H54 (cell line): ENCODE measurements at places on chromosomes 2 and 18.

DNA sequence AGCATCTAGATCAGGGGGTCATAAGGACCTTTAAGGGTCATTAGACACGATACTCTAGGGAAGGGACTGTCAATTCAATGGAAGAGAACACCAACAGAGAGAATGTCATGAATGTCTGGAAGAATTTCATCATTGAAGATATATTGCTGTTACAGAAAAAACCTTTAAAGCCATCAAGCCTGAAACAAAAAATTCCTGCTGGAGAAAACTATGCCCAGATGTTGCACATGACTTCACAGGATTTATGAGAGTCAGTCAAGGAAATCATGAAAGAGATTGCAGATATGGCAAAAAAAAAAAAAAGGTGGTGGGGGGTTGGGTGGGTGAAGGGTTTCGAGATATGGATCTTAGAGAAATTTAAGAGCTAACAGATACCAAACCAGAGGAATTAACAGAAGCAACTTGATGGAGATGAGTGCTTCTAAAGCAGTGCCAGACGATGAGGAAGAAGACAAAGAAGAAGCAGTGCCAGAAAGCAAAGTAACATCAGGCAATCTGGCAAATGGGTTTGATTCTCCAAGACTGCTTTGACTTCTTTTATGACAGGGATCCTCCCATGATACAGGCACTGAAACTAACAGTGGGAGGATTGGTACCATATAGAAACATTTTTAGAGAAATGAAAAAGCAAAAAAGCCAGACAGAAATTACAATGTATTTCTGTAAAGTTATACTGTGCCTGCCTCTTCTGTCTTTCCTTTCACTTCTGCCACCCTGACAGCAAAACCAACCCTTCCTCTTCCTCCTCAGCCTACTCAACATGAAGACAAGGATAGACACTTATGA lies 28.5 kb downstream of the MAP4K3 start:
- DNase-seq: no peak

DNA sequence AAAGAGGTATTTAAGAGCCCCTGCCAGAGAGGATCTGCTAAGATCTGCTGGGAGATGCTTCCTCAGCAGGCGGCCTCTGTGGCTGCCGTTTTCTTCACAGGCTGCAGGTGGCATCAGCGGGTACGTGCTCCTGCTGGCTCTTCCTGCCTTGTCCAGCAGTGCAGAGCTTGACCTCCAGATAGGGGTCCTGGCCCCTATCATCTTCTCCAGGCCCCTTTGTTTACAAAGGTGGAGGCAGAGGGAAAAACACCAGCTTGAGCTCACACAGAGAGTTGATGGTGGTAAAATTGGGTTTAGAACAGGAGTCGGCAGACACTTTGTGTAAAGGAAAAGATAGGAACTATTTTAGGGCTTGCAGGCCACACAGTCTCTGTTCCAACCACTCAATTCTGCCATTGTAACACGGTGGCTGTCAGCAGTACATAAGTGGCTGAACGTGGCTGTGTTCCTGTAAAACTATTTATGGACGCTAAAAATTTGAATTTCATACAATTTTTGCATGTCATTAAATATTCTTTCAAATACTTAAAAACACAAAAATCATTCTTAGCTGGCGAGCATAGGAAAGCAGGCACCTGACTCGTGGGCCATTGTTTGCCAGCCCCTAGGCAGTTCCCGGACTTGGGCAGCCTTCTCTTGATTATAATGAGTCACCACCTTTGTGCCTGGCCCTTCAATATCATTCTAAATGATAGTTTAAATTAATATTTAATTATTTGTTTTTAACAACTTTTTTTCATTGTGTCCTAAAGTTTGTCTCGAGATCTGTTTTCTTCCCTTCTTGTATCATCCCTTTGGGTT lies 98.2 kb upstream of the B3GNT7 start:
- DNase-seq: peak; percentile 75

- no peak for DNase-seq
These were observed 136.5 kb upstream of the HAAO start for GRCh38 chr2:42928692-42929545.

DNA sequence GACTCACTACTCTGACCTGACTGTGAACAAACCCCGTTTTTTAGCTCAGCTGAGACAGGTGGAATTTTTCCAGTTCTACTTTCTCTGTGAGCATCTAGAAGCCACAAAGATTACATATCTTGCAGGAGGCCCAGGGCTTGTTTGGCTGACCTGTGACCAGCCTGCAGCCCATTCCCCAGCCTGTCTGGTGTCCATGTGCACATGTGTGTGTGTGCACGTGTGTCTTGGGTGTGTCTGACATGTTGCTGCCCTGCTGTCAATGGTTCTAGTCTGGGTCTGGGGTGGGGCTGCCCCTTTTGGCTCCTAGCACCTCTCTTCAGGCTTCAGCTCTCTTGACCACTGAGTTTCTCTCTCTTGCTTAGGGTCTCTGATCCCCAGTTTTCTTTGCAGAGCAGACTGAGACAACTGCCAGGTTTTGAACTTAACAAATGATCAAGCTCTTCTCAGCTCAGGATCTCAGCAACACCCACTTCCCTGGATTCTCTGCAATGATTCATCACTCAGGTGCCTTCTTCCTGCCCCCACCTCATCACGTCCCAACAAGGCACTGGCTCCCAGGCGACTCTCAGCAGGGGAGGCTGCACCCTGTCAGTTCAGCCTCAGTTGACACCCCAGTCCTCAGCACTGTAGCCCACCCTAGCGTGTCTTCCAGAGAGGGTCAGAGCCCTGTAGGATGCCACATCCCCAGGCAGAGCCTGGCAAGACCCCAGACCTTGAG lies 130.3 kb downstream of the CELF4 start:
- DNase-seq: no peak

GRCh38 chr2:85814802-85815550 lies 61.2 kb downstream of the ATOH8 start:
- no peak for DNase-seq

DNA sequence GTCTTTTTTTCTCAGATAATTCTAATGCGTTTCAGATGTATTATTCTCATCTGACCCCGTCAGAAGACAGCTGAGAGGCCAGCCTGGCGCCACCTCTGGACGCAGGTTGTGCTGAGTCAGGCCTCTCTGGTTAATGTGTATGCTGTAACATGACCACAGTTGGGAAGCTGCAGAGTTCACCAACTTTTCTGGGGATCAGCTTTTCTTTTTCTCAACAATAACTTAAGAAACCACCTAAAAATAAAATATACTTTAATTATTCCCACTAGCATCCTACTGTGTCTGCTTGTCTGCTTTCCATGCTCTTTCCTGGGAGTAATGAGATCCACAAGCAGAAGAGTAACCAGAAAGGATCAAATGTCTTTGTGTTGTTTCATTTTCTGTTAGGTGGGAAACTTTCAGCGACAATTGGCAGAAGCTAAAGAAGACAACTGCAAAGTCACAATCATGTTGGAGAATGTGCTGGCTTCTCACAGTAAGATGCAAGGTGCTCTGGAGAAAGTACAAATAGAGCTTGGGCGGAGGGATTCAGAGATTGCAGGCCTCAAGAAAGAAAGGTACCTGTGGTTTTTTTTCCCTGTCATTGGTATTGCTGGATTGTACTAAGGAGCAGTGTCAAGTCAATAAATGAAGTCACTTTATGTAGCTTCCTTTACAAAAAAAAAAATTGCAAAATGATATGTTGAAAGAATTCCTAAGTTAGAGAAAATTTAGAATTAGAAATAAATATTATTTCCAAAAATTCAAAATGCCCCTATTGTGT lies 79.8 kb downstream of the CCDC150 start:
- DNase-seq: peak; percentile 37

DNA sequence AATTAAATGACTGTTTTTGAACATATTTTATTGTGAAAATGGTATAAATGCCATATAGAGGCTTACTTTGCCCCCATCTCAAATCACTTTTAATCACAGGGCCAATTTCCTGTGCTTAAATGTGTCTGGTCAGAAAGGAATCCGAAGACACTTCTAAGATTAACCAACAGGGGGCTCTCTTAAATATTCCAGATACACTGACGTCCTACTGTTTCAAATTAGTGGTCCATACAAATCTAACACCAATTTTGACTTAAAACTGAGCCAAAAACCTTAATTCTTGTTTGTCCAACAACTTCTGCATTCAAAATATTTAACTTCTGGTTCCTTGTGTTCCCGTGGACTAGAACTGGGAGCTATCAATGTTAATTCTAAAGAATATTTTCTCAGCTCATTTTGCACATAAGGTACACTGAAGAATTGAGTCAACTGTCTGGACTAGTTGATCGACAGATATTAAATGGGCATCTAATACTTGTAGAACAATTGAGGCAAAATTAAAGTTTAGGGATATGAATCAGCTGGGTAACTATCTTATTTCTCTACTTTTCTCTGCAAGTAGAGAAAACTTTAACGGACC lies 557.5 kb downstream of the ARHGAP15 start:
- peak; percentile 9 for DNase-seq

- DNase-seq: no peak
These were observed 184.0 kb downstream of the SEPTIN10 start for GRCh38 chr2:109429567-109430328.

- no peak for DNase-seq
These were observed 10.6 kb downstream of the PDE1A start for GRCh38 chr2:182416191-182416590.

DNA sequence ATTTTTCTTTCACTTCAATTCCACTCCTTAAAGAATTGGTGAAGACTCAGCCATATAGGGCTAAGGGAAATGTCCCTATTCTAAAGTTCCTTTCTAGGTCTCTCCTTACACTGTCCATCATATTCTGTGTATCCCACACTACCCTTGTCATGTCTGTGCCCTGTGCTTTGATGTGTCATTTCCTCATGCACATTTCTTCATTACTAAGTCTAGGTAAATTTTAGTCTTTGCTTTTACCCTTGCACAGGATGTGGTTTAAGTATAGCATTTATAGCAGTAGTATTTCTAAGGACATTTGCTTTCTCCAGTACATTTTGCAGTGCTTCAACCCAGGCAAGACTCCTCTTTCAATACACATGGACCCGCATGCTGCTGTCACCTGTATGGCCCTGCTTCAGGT lies 221.5 kb upstream of the ACVR2A start:
- no peak for DNase-seq

DNA sequence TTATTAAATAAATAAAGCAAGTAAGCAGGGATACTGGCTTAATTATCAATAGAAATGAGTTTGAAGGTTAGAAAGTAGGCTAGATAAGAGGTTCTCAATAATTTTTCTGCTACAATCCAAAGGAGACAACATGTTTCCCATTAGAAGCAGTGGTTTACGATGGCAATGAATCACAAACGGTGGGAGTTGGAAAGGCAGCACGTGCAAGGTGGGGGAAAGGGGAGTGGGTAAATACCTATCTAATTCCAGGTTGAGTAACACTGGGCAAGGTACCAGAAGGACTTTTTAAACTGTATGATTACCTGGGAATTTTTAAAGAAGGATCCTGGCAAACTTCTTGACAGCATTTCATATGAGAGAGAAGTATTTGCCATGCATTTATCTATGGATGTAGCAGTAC lies 289.9 kb downstream of the NBAS start:
- DNase-seq: no peak

DNA sequence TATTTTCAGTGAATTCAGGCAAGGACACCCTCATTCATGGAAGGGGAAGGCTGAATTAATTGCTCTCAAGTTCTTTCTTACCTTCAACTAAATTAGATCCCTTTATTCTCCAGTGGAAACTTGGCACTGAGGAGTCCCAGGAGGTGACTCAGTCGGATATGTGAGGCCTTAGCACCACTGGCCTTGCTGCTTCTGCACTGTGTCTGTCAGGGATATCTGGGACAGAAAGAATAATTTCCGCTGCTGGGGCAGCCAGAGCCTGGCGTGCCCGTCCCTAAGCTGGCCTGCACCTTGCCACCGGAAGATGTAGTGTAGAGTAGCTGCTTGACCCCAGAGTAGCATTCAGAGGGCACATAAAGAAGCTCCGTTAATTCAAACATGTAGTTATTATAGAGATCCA lies 53.4 kb downstream of the LIMS1 start:
- DNase-seq: peak; percentile 44

DNA sequence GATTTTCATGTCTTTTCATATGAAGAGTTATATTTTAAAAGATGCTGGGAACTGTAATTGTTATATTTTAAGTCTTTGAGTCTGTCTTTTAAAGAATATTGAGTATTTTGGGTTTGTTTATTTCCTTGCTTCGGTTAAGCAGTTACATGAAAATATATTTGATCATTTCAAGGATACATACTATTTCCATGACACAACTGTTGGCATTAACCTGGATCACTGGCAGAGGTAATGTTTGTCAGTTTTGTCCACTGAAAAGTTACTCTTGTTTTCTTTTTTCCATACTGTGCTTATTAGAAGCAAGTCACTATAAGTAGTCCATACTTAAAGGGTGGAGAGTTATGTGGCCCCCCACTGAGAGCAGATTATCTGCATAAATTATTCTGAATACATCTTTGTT lies 1142.0 kb upstream of the TMEFF2 start:
- DNase-seq: no peak

DNA sequence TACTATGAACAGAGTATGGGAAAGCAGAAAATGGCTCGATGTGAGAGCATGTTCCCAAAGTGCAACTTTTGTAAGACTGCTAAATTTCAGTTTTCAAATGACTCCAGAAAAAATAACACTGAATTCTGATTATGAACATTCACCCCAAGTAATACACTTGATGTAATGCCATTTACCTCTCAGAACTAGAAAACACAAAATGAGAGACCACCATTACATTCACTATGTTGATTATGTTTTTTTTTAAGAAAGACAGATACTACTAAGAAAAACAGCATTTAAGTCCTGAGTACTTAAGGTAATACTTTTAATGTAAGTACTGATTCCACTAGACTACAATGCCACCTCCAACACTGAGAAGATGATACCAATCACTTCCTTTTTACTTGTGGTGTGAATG lies 38.5 kb downstream of the SFT2D3 start:
- no peak for DNase-seq

DNA sequence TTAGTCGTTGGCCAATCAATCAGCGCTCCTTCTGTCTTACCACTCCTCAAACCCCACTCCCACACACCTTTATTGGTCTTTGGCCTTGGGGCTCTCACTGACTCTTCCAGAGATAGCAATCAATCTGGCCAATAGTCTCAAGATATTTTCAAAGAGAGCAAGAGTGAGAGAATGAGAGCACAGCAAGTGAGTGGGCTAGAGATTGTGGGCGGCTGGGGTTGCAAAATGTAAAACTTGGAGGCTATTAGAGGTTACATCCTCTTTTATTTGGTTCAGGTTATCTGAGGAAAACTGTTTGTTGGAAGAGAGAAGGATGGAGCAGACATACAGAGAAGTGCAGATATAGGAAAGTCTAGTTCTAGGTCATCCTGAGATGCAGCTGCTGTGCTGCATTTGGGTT lies 32.8 kb downstream of the TACR1 start:
- no peak for DNase-seq

DNA sequence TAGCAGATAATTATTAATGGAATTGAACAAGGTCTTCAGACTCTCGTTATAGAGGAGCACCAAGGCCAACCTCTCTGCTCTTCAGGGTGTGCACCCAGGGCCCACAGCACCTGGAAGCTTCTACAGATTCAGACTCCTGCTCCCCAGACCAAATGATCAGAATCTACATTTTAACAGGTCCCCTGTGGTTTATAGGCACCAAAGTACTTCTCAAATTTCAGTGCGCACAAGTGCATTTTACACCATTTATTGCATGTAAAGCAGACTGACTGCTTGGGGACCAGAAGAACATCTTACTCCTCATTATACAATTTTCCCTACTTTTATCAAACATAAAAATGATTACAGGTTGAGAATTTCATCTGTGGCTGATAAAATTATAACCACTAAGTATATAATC lies 163.9 kb downstream of the COL4A4 start:
- DNase-seq: no peak
